ENCODE measurements at places on chromosomes 4 and X.
A peak's percentile ranks its signal among the peaks of the same experiment; 100 is the strongest.

DNA sequence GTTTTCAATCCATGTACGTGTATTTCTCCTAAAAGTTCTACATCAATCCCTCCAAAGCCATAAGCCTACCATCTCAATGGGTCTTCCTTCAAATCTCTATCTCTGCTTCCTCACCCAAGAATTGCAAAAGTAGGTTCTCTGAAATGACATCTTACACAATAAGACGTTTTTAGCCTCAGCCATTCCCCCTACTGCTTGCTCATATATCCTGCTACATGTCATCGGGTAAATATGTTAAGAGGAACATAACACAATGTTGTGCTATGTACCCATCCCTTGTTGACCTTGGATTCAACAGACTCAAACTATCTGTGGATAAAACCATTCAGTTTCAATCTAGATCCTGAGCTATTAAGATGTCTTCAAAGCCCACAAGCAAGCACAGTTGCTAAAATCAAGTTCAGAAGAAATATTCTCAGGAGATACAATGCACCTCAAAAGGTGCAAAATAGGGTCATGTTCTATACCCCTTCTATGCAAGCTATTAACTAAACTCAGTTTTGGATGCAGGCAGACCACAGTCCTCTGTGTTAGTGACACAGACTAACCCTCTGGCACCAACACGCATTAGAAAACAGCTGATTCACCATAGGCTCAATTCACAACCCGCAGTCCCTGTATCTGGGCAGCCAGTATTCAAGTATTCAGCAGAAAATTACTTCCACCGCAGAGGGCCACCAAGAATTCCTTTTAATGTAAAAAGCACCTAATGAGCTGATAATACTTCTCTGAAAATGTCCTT is 56.8 kb downstream of the CD99L2 start:
- DNase-seq: no peak

DNA sequence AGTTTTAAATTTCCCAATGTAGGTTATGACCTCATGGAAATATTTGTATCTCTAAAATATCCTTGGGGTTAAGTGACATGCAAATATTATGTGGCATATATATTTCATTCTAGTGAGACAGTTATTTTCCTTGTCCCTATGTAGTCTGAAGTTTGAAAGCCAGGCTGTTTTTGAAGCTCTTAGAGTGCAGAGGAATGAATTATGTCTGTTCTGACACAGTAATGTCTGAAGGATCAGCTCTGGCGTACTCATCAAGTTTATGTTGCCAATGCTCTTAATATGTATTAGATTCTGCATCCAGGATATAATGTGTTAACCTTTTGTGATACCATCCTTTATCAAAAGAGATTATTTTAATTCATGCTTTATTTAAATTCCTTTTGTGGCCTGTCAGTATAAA is 355.8 kb downstream of the PCDH7 start:
- no peak for DNase-seq

DNA sequence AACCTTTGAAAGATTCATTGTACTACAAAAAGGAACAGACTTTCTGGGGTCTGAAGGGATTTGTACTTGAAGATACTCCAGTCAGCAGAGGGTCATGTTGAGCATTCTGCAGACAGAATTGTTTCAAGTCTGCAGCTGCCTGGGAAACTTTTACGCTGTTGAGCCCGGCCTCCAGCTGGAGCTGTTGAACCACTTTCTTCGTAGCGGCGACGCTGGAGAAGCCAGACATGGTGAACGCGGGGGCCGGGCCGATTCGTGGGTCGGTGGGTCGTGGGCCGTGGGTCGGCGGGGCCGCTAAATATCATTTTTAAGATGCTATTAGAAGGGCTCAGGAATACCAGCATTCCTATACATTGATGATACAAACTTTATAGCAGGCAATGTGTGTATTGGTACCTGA is 12.0 kb upstream of the RTL9 start:
- no peak for DNase-seq

DNA sequence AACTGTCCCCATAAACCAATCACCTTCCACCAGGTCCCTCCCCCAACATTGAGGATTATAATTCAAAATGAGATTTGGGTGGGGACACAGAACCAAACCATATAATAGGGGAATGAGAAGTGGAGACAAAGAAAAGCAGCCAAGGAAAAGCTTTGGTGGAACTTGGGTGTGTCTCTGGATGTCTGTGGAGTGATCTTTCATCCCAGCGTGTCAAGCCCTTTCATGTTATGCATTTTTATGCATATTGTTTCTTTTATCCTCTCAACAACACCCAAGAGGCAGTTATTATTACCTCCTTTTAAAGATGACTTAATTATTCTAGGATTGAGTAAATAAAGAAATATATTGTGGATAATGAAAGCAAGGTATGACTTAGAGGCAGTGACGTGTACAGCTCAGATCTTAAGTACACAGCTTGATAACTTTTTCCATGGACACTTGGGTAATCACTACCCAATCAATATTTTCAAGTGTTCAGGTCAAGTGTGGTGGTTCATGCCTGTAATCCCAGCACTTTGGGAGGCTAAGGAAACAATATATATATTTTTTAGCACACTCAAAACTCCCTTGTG is 42.6 kb upstream of the HOPX start:
- no peak for DNase-seq

GRCh38 chr4:29310252-29310651 is 1409.9 kb upstream of the PCDH7 start:
- no peak for DNase-seq

DNA sequence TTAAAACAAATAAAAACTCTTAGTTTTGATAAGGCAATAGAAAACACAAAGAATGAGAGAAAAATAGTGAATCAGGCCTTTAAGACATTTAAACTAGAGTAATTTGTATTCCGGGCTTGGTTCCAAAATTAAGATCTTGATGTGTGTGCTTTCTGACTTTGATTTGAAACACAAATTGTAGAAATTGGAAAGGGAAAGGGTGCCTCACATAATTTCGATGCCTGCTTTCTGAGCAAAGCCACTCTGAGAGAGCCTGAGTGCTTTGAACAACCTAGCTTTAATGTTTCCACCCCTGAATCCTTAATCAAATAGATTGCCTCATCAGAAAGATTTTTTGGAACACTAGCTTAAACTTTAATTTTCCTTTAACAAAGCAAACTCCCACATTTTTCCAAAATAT is 666.8 kb downstream of the PCDH18 start:
- DNase-seq: no peak

DNA sequence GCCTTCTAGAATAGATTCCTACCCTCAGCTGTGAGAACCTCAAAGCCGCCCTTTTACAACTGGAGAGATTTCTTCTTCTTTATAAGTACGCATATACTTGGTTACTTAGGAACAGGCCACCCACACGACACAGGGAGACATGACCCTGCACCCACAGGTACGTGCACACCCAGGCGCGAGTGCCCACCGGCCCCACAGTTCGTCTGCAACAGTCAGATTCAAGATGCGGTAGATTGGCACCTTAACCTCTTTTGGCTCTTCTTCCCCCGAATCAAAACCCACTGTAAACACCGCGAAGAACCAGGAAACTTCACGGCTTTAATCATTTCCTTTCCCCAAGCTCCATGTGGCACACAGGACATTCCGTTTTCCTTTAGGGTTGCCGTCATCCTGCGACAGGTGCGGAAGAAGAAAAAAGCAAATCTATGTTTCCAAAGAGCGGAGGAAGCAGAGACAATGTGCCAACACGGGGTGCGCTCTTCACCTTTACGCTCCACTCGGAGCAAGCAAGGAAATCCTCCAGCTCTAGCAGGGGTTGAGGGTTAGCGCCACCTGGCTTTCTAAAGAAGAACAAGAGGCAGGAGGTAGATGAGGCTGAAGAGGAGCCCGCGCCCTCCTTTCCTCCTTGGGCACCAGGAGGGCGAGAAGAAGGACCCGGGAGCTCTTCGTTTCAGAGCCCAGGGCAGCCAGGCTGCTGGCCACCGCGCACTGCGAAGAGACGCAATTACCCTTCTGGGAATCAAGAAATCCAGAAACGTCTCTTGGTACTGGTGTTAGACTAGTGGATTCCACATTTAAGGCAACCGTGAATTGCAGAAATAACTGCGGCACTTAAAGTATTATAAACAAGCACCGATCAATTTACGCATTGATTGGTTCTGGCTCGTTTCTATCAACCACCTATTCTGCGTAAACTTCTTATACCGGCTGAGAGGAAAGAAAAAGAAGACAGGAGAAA is 35.7 kb downstream of the HAND2 start:
- DNase-seq: peak; percentile 17

- no peak for DNase-seq
Measured at GRCh38 chrX:3449287-3449686, 102.8 kb upstream of the MXRA5 start.

- no peak for DNase-seq
Measured at GRCh38 chr4:121717680-121718237, 21.0 kb upstream of the ANXA5 start.

DNA sequence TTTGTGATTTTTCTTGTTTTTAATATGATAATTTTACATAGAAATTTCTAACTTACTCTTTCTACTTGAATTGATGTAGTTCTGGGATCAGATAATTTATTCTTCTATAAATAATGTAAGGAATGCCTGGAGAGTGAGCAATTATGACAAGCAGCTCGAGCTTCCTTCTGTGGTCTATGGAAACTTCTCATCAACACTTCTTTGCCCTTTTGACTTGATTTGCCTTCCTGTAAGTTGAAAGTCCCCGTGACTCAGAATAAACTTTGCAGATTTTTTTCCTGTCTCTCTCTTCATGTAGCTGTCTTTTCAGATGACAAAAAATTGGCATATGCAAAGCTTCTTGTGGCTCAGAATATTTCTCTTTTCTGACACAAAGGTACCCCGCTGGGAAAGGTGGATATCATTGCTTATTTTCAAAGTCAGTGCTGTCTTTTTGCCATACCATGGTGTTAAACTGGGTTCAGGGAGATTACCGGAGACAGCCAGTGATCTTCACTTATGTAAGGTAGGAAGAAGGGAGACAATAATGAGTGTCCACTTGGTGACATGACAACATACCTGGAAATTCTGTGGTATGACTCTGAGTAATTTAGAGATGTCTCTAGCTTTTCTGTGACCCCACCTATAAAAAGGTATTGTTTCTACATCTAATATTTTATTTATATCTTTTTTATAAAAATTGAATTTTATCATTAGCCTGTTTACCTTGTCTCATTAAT is 278.6 kb upstream of the GNPDA2 start:
- no peak for DNase-seq

DNA sequence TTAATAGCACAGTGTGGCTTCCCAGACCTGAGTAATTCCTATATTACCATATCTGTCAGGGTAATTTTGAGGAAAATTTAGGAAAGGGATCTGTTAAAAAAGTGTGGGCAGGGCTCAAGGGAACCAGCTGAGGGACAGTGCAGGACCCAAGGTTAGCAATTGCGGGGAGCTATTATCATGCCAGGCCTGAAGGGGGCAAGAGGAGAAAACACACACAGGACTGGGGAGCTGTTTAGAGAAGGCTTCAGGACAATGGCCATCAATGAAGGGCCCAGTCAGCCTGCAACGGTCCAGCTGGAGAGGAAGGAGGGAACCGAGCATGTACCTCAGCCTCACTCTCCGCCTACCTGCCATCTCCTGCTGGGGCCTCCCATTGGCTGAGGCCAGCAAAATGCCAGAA is 19.0 kb upstream of the NHS start:
- DNase-seq: no peak
